Osteoblast (primary cell): ENCODE measurements at places on chromosomes 13 and 19. TPM values are rescaled to one million over a fixed set of nuclear protein-coding genes. Genes with fewer than 3 reads are reported as not detected.

Gene LILRA6
- not detected in 2 replicates for total RNA-seq

DNA sequence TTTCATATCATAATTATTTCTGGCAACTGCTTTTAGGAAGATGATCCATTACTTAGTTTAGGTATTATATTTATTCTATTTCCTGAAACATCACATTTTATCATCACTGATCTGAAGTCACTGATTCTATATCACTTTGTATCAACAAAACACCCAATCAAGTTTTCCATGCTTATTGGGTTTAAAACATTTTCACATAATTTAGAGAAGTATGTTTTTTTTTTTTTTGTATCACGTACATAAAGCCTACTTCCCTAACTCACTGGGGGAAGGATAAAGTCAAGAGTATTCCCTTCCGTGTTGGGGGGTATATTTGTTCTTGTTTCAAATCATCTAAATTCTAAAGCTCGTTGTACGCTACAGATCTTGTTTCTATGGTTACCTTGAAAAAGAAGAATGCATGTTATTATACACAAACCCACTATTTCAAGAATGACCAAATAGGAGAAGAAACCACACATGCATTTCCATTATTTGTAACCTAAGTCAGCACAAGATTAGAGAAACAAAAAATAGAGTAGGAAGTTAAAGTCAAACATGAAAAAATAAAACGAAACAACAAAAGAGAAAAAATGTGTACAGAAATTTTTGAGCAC lies 637.2 kb upstream of the MIR17HG start:
- no peaks in the 10 kb centered on the region for H3K27me3 ChIP-seq
- no peak for DNase-seq

Gene PABPC3
- total RNA-seq: under 0.01 and 0.29 TPM in 2 replicates

DNA sequence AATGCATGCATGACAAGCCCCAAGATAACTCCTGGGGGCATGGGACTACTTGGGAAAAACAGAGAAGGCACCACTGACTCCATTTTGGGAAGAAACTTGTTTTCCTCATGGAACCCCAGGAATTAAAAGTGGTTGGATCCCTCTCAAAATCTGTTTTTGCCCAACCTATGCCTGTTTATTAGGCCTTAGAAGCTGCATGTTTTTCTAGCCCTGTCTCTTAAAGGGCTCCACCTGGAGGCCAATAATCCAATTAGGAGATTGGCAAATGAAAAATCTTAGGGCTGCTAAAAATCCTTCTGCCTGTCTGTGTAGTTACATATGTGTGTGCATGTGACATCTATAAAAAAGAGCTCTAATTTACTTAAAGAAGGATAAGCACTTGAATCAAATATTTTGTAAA lies 26.9 kb downstream of the MED4 start:
- H3K4me3 ChIP-seq: no peak overlapping the region
- H3K4me1 ChIP-seq: no peaks in the 10 kb centered on the region
- no peak overlapping the region for H3K27ac ChIP-seq
- no peaks in the 10 kb centered on the region for H3K27me3 ChIP-seq
- DNase-seq: no peak

DNA sequence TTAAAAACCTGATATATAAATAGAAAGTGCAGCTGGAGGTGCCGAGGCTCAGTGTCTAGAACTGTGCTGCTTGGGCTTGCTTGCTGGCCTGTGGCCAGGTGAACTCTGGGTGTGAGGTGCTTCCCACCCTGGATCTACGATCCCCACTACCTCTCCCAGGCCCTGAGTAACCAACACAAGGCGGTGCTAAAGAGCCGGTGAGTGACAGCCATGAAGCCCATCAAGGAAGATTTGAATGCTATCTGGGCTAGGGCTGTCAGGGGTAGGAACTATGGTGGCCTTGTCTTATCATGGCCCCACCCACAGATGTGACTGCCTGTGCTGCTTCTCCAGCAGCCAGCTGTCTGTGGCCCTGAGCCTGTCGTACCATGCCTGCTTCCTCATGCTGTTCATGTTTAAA lies 25.6 kb upstream of the ZNF91 start:
- no peak for DNase-seq
- no peaks in the 10 kb centered on the region for H3K4me1 ChIP-seq
- H3K4me3 ChIP-seq: no peak overlapping the region
- no peaks in the 10 kb centered on the region for H3K27me3 ChIP-seq
- H3K36me3 ChIP-seq: no peaks in the 10 kb centered on the region

Gene KLHL1
- total RNA-seq: not detected in 2 replicates

DNA sequence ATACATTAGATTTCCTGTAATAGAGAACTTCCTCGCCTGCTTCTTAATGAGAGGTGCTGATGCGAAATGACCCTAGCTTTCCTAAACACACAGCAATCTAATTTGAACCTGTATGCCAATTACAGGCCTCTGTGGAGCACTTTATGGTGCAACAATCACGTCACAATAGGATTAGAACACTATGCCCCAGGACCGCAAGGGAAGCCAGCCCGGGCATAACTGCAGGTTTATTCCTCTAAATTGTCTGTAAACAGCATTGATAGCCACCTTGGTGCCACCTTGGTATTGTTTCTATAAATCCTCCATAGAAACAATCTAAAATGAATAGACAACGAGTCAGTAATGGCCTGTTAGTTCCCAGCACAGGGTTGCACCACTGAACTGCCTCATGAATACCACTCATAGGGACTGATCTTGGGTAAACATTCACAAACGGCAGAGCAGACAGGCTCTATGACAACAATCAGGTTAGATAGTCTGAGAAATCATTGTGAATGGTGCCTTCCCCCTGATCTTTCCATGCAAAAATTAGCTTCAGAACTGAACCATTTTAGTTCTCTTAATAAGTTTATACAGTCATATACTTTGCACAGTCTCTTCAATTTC lies 182.5 kb upstream of the OBI1 start:
- no peaks in the 10 kb centered on the region for H3K27me3 ChIP-seq
- H3K4me1 ChIP-seq: no peaks in the 10 kb centered on the region
- no peak for DNase-seq
- no peak overlapping the region for H3K27ac ChIP-seq

DNA sequence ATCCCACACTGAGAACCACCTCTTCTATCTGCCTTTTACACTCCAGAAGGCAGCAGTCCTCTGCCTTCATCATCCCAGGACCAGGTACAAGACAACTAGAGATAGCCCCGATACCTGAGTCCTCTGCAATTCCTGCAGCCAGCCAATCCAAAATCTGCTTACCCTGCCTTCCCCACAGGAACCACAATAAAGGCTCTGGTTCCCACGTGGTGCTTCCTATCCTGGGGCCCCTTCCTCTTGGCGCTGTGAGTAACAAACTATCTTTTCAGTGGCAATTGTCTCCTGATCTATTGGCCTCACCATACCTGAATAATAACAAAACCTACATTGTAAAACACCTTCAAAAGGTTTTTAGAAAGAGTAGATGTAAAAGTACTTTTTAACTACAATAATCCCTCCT lies 63.1 kb downstream of the ZDHHC20 start:
- H3K27ac ChIP-seq: no peak overlapping the region
- peaks cover 9% of the 10 kb centered on the region for H3K36me3 ChIP-seq
- H3K27me3 ChIP-seq: no peaks in the 10 kb centered on the region

- H3K27ac ChIP-seq: peak overlapping the region; percentile 56
- peaks cover 17% of the 10 kb centered on the region for H3K4me1 ChIP-seq
- peak overlapping the region; percentile 90 for H3K4me3 ChIP-seq
Measured at GRCh38 chr19:35718345-35719041, 690 bp downstream of the KMT2B start.

DNA sequence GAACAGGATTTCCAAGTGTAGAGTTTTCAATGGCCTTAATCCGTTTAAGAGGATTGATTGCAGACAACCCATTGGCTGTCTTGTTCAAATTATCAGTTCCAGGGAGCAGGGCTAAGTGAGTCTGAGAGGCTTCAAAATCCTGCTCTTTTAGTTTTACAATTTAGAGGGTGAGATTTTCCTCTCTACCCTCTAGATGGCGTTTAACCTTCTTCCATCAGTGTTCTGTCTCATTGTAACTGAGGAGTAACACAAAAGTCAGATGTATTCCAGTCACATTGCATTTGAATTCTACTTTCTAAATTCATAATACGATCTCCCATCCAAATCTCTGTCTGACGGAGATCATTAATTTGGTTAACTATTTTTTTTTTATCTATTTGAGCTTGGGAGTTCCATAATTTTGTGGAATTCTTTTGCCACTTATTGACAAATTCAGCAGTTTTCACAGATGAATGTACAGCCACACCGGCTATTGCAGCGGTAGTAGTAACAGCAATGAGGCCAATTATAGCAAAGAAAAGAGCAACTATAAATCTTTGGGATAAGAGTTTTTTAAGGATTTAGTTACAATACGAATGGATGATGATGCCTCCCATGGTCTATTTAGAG lies 7.8 kb upstream of the C19orf84 start:
- no peaks in the 10 kb centered on the region for H3K36me3 ChIP-seq
- H3K27me3 ChIP-seq: no peaks in the 10 kb centered on the region
- H3K4me1 ChIP-seq: peaks cover 7% of the 10 kb centered on the region
- no peak overlapping the region for H3K27ac ChIP-seq
- no peak overlapping the region for H3K4me3 ChIP-seq

GRCh38 chr19:37513397-37513796 lies 6.7 kb downstream of the ZNF793 start:
- H3K27me3 ChIP-seq: no peaks in the 10 kb centered on the region
- no peak overlapping the region for H3K4me3 ChIP-seq
- H3K4me1 ChIP-seq: no peaks in the 10 kb centered on the region
- DNase-seq: no peak

- no peaks in the 10 kb centered on the region for H3K4me1 ChIP-seq
- H3K27me3 ChIP-seq: no peaks in the 10 kb centered on the region
Measured at GRCh38 chr13:87274209-87274819, 396.9 kb upstream of the SLITRK5 start.

- H3K27ac ChIP-seq: no peak overlapping the region
- no peaks in the 10 kb centered on the region for H3K27me3 ChIP-seq
- H3K36me3 ChIP-seq: no peaks in the 10 kb centered on the region
- H3K4me3 ChIP-seq: no peak overlapping the region
- DNase-seq: peak; percentile 48
- H3K4me1 ChIP-seq: no peaks in the 10 kb centered on the region
Measured at GRCh38 chr19:30070968-30071632, 129.1 kb downstream of the URI1 start.

GRCh38 chr19:32012206-32012605 lies 333.2 kb upstream of the ZNF507 start:
- H3K36me3 ChIP-seq: no peaks in the 10 kb centered on the region
- no peaks in the 10 kb centered on the region for H3K27me3 ChIP-seq
- H3K4me3 ChIP-seq: no peak overlapping the region
- no peaks in the 10 kb centered on the region for H3K4me1 ChIP-seq
- H3K27ac ChIP-seq: no peak overlapping the region

- H3K4me1 ChIP-seq: no peaks in the 10 kb centered on the region
- peak; percentile 91 for DNase-seq
- peak overlapping the region; percentile 33 for H3K4me3 ChIP-seq
- no peaks in the 10 kb centered on the region for H3K27me3 ChIP-seq
- no peaks in the 10 kb centered on the region for H3K36me3 ChIP-seq
- no peak overlapping the region for H3K27ac ChIP-seq
Measured at GRCh38 chr19:38769635-38770211, 3.6 kb downstream of the LGALS7 start.

GRCh38 chr13:50401049-50401505 lies 385.8 kb downstream of the KCNRG start:
- peak; percentile 94 for DNase-seq
- no peak overlapping the region for H3K4me3 ChIP-seq
- H3K36me3 ChIP-seq: no peaks in the 10 kb centered on the region
- peak overlapping the region; percentile 61 for H3K27ac ChIP-seq
- no peaks in the 10 kb centered on the region for H3K27me3 ChIP-seq

DNA sequence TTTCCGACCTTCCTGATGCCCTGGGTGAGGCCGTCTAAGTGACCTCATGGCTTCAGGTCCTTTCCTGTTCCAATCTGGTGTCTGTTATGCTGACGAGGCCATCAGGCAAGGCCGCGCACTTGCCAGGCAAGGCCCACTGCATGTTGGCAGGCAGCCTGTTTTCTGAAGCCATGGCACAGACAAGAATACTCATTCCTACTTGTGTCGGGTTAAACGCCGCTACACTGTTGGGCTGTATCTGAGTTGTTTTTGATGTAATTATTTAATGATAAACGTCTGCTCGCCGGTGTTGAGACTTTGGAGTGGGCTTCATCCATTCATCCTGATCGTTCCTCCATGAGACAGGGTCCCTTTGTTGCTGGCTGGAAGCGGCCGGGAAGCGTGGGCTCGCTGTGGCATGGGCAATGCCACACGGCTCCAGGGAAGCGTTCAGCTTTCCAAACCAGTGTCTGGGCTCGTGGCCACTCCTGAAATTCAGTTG lies 92.1 kb downstream of the ATP11A start:
- peaks cover 2% of the 10 kb centered on the region for H3K36me3 ChIP-seq
- peak overlapping the region; percentile 38 for H3K4me3 ChIP-seq
- no peak overlapping the region for H3K27ac ChIP-seq
- peak; percentile 84 for DNase-seq

GRCh38 chr13:47413526-47413925 lies 516.7 kb upstream of the HTR2A start:
- H3K27me3 ChIP-seq: no peaks in the 10 kb centered on the region
- no peaks in the 10 kb centered on the region for H3K36me3 ChIP-seq
- no peak overlapping the region for H3K27ac ChIP-seq
- no peak overlapping the region for H3K4me3 ChIP-seq
- DNase-seq: no peak

GRCh38 chr19:18300930-18301717 lies 19.7 kb upstream of the JUND start:
- no peak overlapping the region for H3K4me3 ChIP-seq
- DNase-seq: peak; percentile 99
- peaks cover 39% of the 10 kb centered on the region for H3K4me1 ChIP-seq
- H3K27me3 ChIP-seq: no peaks in the 10 kb centered on the region
- peak overlapping the region; percentile 58 for H3K27ac ChIP-seq
- peaks cover 4% of the 10 kb centered on the region for H3K36me3 ChIP-seq

DNA sequence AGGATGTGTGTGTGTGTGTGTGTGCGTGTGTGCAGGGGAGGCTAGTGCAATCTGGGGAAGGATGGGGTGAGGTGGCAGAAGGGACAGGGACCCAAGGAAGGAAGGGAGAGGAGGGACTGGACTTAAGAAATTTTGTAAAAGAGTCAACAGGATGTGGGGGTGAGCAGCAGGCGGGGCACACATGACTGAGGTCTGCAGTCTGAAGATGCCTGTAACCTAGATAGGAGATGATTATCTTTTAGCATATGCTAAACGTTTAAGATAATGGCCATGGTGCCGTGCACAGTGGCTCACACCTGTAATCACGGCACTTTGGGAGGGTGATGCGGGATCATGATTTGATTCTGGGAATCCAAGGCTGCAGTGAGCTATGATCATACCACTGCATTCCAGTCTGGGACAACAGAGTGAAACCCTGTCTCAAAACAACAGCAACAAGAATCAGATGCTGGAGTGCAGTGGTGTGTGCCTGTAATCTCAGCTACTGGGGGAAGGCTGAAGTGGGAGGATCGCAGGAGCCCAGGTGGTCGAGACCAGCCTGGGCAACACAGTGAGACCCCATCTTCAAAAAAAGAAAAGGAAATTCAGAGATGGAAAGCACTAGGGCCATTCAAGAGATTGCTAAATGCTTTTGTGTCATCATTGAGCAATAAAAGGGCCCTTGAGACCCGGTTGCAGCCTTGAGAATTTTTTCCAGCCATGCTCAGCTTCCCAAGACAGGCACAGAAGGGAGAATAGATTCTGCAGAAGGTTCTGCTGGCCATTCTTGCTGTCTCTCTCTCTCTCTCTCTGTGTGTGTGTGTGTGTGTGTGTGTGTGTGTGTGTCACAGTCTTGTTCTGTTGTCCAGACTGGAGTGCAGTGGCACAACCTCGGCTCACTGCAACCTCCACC lies 3.8 kb upstream of the ZNF414 start:
- peaks cover 23% of the 10 kb centered on the region for H3K4me1 ChIP-seq
- no peaks in the 10 kb centered on the region for H3K27me3 ChIP-seq
- no peak overlapping the region for H3K4me3 ChIP-seq
- no peaks in the 10 kb centered on the region for H3K36me3 ChIP-seq
- DNase-seq: peak; percentile 48

Gene ZNF547
- 3.5 and 5.1 TPM in 2 replicates for total RNA-seq

Gene PCCA
- 40.5 and 51.0 TPM in 2 replicates for total RNA-seq
